HFFc6 (cell line): ENCODE measurements at places on chromosomes 4 and X. TPM values are rescaled to one million over a fixed set of nuclear protein-coding genes. Genes with fewer than 3 reads are reported as not detected.

DNA sequence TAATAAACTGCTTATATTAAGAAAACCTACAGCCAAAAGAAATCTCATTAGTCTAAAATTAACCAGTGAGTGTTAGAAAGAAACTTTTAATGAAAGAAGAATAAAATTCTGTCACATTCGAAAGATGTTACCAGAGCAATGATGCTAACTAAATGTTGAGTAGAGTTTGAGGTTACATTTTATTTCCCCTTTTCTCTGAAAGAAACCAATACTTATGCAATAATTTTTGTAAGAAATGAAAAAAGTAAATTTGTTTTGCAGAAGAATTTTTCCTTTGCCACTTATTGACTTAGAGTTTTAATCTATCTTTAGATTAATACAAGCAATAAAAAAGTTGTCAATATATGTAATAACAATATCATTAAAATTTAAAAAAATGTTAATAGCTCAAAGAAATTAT lies 574.0 kb upstream of the GALNTL6 start:
- DNase-seq: no peak

GRCh38 chr4:53614591-53614990 lies 23.3 kb upstream of the LNX1 start:
- DNase-seq: no peak

Gene CCNB3
- 0.15 to 0.24 TPM (median 0.20 TPM) in 3 replicates for total RNA-seq

DNA sequence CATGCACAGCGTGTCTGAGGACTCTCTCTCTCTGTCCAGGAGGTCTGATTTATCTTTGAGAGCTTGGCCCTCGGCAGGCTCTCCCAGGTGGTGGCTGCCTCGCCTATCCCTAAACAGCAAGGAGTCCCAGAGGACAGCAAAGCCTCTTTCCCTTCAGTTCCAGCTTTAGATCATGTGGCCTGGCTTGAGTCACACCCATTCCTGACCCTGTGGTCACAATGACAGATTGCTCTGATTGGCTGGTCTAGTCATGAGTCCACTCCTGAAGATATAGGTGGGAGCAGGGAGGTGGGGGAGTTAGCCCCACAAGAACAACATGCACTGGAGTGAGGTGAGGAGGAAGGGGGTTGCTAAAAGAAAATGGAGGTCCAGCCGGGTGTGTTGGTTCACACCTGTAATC lies 12.1 kb upstream of the PORCN start:
- DNase-seq: peak; percentile 18

DNA sequence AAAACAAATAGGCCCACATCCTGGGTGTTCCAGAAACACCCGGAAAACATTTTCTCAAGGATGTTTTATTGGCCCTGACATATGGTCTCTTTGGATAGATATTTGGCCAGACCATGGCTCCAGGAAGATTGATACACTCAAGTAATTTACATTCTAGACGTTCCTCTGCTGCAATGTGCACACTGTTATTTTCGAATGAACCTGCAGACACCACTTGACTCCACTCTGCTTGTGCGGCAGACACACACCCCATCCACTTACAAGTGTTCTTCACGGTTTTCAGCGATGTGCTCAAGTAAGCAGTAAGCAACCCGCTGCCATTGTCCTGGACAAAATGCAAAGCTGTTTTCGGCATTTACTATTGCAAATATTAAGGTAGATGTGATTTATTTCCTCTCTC lies 12.0 kb upstream of the GPM6A start:
- no peak for DNase-seq

DNA sequence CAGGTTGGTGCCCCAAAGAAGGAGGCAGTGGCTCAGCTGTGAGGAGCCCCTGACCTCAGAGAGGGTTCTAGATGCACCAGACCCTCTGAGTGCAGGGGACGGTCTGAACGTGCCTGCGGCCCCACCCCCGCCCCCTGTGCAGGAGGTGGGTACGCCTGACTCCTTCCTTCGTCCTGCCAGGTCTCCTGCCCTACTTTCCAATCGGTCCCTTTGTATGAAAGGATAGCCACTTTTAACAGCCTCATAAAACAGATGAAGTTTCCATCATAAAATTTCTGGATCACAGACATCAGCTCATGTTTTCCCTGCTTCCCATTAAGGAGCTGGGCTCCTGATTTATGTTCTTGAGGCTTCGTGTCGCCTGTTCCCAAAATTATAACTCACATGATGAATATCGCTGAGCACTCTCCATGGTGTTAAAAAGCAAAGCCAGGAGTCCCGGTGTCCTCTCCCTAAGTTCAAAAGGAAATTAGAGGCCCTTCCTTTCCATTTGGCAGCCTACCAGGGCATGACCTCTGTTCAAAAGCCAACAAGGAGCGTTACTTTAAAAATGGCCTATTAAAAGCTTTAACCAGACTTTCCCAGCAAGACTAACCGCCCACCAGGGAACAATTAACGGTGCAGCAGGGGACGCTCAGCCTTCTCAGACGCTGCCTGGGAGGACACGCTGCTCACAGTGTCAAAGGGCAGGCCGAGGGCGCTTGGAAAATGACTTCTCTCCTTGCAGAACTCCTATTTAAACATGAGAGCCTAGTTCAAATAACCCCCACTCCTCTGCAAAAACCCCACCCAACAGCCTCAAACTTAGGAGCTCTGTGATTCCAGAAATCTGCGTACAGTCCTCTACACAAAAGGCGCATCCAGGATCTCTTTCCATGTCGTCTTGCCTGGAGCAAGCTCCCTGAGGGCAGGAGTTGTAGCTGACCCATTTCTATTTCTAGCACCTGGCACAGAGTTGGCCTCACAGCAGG lies 181.9 kb downstream of the AFAP1 start:
- DNase-seq: no peak

GRCh38 chrX:143633461-143634308 lies 2.2 kb downstream of the SLITRK4 start:
- no peak for DNase-seq

DNA sequence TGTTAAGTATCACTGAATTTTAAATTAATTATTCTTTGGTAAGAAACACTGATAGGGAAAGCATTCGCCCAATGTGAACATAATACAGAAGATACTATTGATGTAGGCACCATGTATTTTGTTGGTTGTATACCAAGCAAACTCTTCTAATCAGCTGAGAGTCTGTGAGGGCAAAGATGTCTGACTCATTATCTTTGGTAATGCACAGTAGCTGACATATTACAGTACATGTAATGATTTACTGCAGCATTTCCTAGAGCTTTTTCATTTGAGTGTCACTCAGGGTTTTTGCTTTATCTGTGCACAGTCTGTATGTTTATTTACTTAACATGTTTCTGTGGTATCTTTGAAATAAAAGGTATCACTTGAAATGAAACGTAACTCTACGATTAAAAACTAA lies 49.2 kb downstream of the CENPVL3 start:
- no peak for DNase-seq

GRCh38 chr4:48909697-48910096 lies 3.1 kb upstream of the OCIAD2 start:
- DNase-seq: peak; percentile 98

GRCh38 chr4:100870940-100871772 lies 353.3 kb upstream of the EMCN start:
- DNase-seq: no peak

- DNase-seq: no peak
These were observed 17.5 kb upstream of the JAKMIP1 start for GRCh38 chr4:6217716-6218381.

Gene GATA1
- total RNA-seq: not detected in 3 replicates

- no peak for DNase-seq
These were observed 33.7 kb upstream of the MND1 start for GRCh38 chr4:153310793-153311192.

Gene KDR
- not detected in 3 replicates for total RNA-seq

Gene PAGE1
- total RNA-seq: not detected in 3 replicates

DNA sequence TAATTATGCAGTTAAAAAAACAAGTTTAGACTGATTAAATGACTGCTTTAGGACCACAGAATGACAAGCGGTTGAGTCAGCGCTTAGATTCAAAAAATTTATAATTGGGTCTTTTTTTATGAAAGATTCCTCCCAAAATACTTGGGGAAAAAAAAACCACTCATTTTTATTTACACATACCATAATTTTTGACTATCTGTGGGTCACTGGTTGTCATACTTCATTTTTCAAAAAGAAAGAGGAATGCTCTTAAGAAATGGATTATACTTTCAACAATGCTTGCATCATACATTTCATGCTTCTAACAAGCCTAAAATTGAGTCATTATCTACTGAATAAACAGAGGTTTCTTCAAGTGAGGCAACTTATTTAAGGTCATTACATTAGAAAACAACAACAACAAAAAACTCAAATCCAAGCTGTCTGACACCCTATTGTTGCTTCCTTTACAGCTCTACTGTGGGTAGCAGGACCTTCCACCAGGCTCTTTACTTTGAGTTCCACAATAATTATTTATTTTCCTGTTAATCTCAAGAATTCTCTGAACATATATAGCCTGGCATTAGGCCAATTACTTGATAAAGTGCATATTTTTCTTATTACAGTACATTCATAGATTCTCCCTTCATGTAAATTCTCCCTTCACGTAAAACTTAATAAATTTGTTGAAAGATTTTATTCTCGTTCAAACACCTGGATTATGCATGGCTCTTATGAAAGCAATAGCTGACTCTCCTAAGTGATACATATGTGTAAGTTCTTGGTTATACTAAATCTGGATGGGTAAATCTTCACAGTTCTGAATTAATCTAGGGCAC lies 445.5 kb downstream of the PCDH10 start:
- peak; percentile 85 for DNase-seq

DNA sequence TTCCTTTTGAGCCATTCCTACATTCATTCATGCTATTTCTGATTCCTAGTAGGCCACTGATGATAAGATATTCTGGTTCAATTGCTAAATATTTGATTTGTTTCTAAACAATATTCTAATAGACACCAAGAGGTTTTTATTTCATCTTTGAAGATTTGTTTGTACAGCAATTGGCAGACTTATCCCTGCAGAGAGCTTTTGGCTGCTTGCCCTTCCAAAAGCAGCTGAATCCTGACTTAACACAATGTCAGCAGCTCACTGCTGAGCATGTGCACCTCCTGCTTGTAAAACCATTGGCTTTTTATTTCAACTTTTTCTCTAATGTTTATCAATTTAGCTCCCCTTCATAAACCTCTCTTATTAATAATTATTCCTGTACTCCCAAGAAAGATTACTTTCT lies 45.3 kb downstream of the MMRN1 start:
- no peak for DNase-seq

Gene FRMPD4
- total RNA-seq: 0.15 to 0.55 TPM (median 0.17 TPM) in 3 replicates

- DNase-seq: peak; percentile 19
These were observed 18.9 kb upstream of the SMIM10 start for GRCh38 chrX:134971926-134972325.

- no peak for DNase-seq
These were observed 45.9 kb downstream of the TSC22D3 start for GRCh38 chrX:107729558-107730297.

- no peak for DNase-seq
These were observed 234.2 kb upstream of the TET2 start for GRCh38 chr4:104912518-104912917.

GRCh38 chrX:135596495-135596894 lies 76.0 kb downstream of the INTS6L start:
- peak; percentile 4 for DNase-seq

Gene AMER1
- total RNA-seq: 1.8 to 2.1 TPM (median 2.0 TPM) in 3 replicates

Gene SPANXB1
- 6.5 TPM in 1 of 3 replicates, not detected in the others for total RNA-seq

DNA sequence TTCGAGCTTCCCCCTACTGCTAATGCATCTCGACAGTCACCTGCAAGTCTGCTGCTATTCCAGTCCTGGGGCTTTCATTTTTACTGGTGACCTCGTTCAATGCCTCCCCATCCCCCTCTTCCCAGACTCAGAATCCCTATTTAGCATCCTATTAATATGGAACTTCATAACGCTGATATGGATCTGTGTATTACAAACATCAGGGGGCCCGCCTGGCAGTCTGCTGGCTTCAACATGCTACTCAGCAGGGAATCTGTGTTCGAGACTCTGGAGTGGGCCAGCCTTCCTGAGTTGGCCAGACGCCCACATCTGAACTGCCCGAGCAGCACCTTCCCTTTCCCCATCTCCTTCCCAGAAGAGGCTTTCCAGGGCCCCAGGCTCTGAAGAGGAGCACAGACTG lies 173.9 kb upstream of the PPARGC1A start:
- DNase-seq: no peak

DNA sequence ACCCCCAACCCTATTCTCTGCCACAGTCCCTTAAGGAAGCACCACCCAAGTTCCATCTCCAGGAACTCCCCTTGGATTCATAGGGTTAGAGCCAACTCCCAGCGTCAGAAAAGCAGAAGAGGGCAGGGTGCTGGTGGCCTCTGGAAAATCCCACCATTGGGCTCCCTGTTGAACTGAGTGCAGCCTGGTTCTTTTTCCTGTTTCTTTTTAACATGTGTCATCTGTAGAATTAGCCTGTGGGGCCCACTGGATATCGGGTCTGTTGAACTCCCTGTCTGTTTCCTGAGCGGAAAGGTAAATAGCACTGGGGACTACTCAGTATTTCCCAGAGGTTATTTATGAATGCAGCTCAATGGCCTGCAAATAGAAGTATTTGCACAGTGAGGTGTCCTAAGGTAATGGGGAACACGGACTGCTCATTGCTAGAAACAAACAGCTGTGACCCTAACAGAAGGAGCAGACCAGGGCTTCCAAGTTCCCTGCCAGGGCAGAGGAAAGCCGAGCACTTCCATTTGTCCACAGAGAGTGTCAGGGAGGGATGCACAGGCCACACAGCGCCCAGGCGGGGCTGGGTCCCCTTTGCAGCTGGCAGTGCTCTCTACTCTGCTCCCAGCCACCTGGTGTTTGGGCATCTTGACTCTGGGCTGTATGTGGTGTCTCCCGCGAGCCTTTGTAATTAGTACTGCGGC lies 102.6 kb downstream of the FHDC1 start:
- DNase-seq: no peak

DNA sequence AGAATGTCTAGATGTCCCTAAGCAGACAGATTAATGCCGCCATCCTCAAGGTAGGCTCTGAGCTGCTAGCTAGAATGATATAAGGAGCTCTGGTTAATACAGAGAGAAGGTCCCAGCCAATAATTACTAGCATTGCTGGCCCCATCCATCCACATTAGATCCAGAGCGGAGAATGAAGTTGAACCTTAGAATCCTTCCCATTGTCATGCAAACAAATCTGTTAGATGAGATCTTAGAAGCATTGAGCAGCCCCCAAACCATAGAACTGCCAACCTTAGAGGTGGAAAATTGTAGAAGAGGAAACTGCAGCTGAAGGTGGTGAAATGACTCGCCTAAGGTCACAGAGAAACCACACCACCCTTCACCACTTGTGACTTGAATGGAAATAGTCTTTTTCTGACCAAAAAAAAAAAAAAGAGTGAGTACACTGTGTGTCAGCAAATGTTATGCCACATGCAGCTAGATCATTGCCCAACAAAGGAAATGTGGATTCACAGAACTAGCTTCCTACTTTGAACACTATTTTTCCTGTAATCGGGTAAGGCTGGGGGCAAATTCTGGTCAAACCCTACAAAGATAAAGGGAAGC lies 162.1 kb downstream of the SMIM20 start:
- peak; percentile 36 for DNase-seq

- no peak for DNase-seq
These were observed 5.8 kb downstream of the HMX1 start for GRCh38 chr4:8865681-8866310.

DNA sequence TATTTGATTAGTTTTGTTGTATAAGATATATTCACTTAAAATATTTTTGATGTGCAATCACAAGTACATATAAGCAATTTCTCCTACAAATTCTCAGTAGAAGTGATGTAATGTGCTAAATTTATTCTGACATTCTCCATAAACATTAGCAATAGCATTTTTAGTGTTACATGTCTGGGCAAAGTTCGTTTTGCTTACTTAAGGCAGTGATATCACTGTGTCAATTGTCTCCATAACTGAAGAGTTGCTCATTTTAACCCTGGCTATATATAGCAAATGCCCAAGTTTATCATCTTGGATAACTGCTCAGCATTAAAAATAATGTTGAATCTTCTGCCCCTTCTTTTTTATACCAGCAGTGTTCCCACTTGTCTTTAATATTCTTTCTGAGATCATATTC lies 340.0 kb upstream of the NDST4 start:
- DNase-seq: no peak

- no peak for DNase-seq
These were observed 28.5 kb downstream of the MOB1B start for GRCh38 chr4:70930530-70931256.
